ENCODE measurements at places on chromosomes 6 and 20.

GRCh38 chr6:151498327-151498726 lies 4.5 kb downstream of the CCDC170 start:
- DNase-seq: no peak

DNA sequence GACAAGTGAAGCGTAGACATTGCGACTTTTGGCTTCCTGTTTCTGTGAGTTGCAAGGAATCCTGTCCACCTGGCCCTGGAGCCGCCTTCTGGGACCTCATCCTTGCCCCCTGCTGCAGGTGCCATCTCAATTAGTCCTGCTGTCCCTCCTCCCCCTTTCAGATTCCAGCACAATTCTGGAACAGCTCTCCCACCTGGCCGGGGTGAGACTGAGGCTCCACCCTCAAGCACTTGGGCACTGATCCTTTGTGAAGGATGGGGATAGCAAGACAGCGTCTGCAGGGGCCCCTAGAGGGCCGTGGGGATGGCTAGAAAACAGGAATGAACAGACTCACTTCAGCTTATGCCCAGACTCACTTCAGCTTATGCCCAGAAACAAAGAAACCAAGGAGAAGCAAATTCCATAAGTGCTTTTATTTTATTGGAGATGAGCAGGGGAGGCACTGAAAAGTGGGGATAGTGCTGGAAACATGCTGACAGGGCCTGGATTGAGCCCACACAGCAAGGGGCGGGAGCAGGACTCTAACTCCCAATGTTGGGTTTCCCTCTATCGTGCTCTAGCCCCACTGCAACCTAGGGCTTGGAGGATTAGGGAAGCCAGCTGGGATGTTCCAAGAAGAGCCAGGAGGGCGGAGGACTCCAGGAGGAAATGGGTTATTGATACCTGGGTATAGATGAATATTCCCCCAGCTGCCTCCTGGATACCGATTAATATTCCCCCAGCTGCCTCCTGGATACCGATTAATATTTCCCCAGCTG lies 1.4 kb downstream of the C6orf15 start:
- no peak for DNase-seq

DNA sequence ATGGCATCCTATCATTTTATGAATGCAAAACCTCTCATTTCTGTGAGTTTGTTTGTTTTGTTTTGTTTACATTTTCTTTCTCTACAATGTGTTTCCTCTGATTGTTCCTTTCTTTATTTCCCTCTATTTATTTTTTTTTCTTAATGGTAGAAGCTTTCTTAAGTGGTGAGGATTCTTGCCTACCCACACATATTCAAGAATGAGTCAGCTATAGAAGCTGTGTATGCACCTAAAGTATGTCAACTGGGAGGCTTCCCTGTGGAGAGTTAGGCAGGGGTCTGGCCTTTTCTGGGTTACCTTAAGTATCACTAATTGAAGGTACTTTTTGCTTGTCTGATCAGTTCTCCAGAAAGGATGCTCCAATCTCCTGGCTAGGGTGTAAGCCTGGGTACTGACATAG lies 354.0 kb downstream of the ESR1 start:
- DNase-seq: no peak

- DNase-seq: no peak
Observed at GRCh38 chr20:15699431-15700146, 873.7 kb downstream of the KIF16B start.

DNA sequence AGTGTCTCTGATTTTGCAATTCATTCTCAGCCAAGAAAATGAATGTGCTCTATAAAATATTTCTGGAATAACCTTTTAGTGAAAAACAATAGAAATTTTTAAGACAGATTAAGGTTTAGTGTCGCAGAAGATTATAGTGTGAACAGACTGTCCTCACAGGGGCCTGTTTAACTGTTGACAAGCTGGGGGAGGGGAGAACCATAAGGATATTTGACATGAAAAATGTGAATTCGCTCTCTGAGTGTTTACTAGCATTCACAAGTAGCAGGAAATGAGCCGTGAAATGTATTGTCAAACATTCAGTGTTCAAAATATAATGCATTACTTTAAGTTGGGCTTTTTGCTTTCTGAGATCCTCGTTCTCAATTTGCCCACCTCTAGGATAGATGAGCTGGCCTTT lies 134.8 kb upstream of the TSHZ2 start:
- no peak for DNase-seq

GRCh38 chr6:31879901-31880300 lies 1.1 kb upstream of the SLC44A4 start:
- no peak for DNase-seq

DNA sequence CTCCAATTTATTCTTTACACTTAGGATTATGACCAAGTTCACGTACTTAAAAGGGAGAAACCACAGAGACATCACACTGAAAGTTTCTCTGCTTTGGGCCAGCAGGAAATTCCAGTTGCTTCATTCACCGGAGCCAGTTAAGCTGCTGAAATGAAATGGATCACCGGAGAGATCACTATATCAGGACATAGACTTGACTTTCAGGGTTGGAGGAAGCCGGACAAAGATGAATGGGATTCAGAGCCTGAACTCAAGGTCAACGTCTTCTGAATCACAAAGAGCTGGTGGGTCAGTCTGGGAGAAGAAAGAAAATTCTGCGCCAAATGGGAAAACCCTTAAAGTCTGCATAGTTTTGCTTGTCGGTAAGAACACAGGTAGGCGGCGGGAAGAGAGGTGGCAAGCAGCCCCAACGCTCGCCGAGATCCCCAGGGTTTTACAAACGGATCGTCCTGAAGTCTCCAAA lies 81.9 kb upstream of the CCDC28A start:
- no peak for DNase-seq

DNA sequence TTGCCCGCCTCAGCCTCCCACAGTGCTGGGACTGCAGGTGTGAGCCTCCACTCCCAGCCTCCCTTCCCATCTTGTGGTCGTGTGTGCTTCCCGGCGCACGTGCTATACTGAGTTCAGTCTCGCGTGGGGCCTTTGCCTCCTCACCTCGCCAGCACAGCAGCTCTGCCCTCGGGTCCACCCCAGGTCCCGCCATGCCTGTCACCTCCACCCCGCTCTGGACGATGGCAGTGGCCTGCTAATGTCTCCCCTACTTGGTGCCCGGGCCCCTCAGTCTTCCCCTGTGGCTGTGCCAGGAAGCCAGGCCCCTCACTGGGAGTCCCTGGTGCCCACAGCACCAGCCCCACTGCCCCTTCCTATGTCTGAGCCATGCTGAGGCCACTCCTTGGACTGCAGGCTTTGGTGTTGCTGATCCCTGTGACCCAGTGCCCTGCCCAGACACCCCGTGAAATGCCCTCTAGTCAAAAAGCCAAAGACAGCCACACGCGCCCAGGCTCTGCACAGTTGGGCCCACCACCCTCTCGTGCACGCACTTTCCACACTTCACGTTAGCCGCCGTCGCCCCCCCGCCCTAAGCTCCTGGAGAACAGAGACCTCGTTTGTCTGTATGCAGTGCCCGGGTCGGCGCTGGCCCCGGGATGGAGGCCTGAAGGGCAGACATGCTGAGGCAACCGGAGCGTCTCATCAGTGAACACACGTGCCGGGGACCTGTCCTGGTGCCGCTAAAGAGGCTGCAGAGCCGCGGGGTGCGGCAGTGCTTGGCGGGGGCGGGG lies 14.3 kb downstream of the HRH3 start:
- DNase-seq: no peak

DNA sequence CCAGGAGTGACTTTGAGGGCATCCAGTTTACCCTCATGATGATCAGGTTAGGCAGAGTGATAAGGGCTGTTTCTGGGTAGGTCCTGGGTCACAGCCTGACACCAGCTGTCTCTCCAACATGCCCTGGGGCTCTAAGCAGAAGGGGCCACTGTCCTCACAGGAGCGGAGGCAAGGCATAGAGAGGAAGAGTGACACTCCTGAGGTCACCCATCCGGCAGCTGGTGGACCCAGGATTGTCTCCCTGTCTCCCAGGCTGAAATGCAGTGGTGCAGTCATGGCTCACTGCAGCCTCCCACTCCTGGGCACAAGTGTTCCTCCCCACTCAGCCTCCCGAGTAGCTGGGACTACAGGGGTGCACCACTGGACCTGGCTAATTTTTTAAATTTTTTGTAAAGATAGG lies 12.0 kb downstream of the DLGAP4 start:
- DNase-seq: no peak

DNA sequence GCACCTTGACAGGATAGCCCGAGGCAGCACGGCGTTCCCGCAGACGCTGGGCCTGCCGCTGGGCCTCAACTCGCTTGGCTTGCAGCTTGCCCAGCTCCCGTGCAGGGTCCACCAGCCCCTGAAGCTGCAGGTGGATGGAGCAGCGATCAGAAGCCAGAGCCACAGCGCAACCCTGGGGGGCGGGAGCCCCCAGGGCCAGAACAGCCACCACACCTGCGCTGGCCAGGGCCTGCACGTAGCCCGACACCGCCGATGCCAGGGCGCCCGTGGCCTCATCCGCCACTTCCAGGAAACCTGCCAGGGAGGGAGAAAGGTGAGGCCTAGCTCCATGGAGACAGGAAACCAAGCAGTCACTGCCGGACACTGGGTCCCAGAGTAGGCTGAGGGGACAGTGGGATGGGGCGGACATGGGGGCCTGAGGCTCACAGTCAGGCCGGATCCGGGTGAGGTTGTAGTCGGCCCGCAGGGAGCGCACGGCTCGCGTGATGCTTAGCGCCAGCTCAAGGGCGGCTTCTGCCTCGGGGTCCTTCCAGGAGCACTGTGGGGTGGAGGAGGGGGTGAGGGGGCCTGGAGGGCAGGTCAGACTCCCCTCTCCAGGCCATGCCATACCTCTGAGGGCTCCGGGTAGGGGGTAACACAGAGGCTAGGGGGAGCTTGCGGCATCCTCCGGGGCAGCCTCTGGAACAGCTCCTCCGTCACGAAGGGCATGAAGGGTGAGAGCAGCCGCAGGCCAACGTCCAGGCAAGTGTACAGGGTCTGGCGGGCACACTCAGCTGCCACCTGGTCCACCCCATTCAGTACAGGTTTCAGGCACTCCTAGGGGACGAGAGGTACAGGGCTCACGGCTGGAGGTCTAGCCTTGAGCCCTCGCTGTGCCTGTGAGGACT lies 2.1 kb upstream of the VWA7 start:
- no peak for DNase-seq

DNA sequence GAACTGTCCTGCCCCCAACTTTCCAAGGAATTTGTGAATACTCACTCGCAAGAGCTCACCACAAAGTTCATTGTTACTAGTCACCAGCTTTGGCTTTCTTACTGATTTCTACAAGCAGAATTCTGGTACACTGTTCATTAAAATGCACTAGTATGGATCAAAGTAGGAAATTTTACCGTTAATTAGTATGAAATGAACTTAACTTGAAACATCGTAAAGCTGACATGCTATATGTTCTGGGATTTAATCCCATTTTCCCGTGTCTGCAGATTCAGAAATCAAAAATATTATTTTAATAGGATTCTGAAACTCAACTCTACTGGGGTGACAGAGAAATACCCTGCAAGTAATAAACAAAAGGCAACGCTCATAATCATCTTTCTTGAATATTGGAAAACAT lies 399.3 kb downstream of the DOK5 start:
- DNase-seq: no peak

DNA sequence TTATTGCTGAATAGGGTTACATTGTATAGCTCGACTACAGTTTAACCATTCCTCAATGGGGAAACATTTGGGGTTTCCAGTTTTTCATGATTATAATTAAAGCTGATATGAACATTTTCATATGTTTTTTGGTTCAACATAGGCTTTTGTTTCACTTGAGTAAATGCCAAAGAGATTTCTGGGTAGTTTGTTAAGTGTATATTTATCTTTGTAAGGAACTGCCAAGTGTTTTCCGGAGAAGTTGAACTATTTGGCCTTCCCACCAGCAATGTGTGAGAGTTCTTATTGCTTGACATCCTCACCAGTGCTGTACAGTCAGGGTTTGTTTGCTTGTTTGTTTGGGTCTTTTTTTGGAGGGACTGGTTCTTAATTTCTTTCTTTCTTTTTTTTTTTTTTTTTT lies 83.7 kb upstream of the RALY start:
- no peak for DNase-seq

- no peak for DNase-seq
Observed at GRCh38 chr20:51418137-51418529, 124.4 kb downstream of the NFATC2 start.

GRCh38 chr6:14635934-14636591 lies 518.5 kb downstream of the CD83 start:
- peak; percentile 58 for DNase-seq

DNA sequence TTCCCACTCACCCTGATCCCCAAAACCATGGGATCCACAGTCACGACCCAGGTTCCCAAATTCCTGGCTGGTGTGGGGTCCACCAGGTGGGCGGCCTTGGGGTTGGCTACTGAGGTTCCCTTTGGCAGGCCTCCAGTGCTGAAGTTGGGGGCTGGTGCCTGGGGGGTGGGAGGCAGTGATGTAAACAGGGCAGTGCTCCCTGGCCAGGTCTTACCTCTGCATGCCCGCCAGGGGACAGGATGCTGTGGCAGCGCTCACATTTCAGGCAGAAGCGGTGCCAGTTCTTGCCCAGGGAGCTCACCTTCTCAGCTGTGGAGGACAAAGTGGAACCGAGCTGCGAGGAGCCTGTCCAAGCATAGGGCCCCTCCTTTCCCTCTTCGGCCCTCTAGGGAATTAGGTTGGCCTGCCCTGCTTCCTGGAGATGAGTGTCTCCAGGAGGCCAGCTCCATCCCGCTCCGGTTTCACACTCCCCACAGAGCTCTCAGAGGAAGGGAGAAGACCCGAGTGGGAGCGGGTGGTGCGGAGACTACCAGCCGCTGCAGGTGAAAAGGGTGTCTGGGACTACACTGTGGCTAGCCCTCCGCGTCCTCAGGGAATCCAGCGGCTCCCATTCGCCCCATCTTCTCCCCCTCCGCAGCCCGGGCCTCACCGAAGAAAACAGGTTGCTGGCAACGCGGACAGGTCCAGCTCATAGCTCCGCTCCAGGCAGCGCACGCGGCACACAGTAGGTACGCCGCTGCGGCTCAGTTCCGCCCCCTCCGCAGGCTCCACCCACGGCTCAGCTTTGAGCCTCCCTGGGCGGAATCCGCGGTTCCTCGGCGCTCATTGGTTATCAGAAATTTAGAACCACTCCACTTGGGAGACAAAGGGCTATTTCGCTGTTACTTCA lies at the start of gene CRIP3:
Gene CRIP3, minus strand, starts transcription at position 726 of the 889 bp plus-strand sequence. Its CDS starts 34 bp downstream, at position 692.
- peak; percentile 63 for DNase-seq

GRCh38 chr20:25015986-25016385 lies 23.4 kb upstream of the APMAP start:
- DNase-seq: no peak

GRCh38 chr6:24032896-24033688 lies 92.9 kb upstream of the NRSN1 start:
- DNase-seq: no peak

GRCh38 chr20:9253006-9253539 lies 184.2 kb downstream of the PLCB4 start:
- DNase-seq: no peak

- no peak for DNase-seq
Observed at GRCh38 chr6:143603455-143603854, 74.3 kb upstream of the PHACTR2 start.

GRCh38 chr6:14142063-14142450 lies 24.5 kb downstream of the CD83 start:
- DNase-seq: no peak

- no peak for DNase-seq
Observed at GRCh38 chr20:44394452-44394701, 38.9 kb downstream of the HNF4A start.

DNA sequence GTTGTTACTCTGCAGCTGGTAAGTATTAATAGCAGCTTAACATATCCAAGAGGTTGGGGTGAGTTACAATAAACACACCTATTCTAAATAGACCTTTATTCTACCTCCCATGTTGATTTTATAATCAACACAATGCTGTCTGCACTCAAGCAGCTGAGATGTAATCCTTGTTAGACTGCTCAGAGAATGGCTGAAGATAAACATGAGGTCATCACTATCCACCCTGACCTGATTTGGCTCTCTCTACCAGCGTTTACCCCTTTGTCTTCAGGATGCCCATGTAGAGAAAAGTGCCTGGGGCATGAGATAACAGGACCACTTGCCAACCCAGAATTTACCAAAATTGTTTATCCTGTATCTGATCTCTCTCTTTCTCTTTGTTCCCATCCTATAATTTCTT lies 220.7 kb upstream of the DEFB112 start:
- no peak for DNase-seq

All from CD4-positive, alpha-beta memory T cell (primary cell).